ENCODE measurements at places on chromosomes 3 and 15.

GRCh38 chr15:78055919-78056713, 21.4 kb downstream of the TBC1D2B start:
- no peak for DNase-seq

GRCh38 chr15:22839046-22839695, 705 bp downstream of the NIPA2 start:
- DNase-seq, result no peak

- DNase-seq, result no peak
Measured at GRCh38 chr15:68972201-68973065, 42.1 kb upstream of the NOX5 start.

DNA sequence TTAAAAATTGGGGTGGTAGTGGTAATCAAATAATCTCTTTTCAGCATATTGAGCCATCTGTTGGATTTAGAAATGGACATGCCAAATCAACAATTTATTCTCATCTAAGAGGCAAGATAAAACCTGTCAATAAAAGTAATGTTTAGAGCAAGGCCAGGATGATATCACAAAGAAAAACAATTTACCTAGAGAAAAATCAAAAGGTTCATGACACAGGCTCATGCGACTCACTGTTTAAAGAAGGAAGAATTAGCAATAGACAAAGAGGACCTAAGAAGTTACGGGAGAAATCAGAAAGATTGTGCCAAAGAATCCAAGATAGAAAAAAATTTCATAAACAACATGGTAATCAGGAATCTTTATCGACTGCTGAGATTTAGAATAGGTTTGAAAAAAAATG, 868.5 kb upstream of the GBE1 start:
- no peak for DNase-seq

GRCh38 chr3:44476963-44477311, 533 bp downstream of the ZNF445 start:
- no peak for DNase-seq

DNA sequence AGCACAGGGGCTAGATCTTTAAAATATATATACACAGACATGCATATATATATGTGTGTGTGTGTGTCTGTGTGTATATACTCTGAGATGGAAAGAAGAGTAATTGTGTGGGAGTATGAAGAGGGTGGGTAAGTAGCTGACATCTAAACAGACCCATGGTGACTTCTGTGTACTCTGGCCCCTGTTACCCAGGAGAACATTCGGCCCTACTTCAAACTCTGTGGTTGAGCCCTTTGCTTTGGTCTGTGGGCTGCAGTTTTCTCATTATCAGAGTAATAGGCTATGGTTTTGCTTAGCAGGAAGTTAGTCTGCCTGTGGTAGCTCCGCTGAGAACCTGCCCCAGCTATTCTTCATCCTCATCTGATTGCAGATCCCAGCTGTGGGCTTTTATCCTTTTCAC, 141.4 kb downstream of the RBPMS2 start:
- DNase-seq, result no peak

DNA sequence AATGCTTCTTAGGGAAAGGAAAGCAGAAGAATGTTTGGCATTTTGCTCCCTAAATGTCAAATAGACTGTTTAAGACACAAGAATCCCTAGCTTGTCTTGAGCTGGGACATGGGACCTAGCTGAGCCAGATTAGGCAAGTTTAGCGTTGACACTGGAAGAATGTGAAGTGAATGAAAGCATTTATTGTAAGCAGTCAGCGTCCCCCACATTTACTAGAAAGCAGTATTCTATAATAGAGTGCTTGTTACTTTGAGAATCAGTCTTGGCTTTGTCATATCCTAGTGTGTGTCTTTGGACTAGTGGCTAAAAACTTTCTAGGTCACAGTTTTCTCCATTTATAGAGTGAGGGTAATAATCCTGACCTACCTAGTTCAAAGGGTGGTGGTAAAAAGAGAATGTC, 161.6 kb downstream of the ADAMTSL3 start:
- DNase-seq, result no peak

DNA sequence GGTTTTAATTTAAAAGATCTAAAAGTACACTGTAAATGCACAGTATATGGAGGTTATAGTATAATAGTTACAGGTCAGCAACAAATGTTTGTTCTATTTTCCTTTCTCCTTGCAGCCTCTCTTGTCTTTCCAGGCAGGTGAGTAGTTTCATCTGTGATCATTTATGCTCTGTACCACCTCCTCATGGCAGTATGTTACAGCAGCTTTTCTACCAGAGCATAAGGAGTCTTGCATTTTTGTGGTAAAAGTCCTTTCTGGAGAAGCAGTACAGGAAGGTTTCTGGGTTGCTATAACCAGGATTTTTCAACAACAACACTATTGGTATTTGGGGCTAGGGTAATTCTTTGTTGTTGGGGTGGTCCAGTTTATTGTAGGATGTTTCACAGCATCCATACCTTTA, 59.5 kb downstream of the ZNF609 start:
- no peak for DNase-seq

DNA sequence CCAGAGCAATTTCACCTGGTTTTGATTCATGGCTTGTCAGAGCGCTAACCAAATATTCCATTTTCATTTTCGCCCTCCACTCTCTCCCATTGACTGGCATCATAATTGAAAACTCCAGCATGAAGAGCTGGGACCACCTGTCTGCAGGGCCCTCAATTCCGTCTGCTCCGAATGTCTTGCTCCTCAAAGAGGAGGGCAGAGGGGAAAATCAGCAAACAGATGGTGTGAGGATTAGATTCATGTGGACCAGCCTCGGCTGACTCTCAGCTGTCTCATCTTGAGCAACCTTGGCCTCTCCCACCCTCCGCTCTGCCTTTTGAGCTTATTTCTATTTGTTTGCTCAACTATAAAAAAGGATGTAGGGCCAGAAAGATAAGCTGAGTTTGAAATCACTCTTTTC, 512.2 kb upstream of the PPP2R3A start:
- no peak for DNase-seq

DNA sequence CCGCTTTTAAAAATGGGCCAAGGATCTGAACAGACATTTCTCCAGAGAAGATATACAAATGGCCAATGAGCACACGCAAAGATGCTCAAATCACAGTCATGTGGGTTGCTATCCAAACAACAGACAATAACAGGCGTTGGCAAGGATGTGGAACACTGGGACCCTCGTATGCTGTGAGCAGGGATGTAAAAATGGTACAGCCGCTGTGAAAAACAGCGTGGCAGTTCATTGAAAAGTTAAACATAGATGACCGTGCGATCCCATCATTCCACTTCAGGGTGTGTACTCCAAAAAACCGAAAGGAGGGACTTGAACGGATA, 6.7 kb upstream of the LRRC15 start:
- DNase-seq, result no peak

DNA sequence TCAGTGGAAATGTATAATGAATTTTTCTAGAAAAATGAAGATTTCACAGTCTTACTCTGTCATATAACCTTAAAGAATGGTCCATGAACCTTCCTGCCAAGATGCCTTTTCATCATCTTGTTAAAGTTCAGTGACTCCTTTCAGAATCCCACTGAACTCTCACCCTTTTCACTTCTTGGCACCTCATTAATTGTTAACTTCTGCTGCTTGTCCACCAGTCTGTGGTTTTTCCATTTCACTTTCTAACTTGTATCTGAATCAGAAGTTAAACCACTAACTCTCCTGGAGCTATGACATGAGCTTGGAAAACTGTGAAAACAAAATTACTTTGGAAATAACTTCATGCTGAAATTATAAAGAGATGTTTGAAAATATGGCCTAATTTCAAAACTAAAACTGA, 281.2 kb upstream of the ALCAM start:
- DNase-seq, result no peak

DNA sequence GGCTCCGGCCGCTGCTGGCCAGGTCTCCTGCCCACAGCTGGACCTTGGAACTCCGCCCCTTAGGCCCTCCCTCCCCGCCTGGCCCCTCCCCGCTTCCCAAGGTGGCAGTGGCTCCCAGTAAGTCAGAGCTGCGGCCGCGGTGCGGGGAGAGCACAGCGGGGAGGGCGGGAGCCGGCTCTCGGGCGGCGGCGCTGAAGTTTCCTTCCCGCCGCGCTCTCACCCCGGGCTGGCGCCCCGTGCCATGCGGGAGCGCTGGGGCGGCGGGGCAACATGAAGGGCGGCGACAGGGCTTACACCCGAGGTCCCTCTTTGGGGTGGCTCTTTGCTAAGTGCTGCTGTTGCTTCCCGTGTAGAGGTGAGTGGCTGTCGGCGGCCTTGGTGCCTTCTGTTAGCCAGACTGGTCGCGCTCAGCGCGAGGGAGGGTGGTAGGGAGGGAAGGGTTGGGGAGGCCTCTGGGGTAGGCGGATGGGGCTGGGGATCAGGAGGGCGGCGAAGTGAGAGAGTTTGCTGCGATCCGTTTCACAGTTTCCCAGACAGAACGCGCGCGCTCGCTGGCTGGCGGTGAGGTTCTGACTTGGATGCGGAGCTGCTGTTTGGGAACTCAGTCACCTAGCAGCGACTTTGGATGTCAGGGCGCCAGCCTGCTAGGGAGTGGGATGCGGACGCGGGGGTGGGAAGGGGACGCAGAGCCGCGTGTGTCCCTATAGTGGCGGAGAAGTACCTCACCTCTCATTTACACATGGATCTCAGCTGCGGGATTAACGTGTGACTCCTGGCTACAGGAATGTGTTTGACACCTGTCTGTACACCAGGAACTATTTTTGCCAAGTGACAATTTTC, 145.5 kb upstream of the UMPS start:
- DNase-seq, result peak; percentile 62

GRCh38 chr3:35592589-35593295, 46.6 kb upstream of the ARPP21 start:
- no peak for DNase-seq

DNA sequence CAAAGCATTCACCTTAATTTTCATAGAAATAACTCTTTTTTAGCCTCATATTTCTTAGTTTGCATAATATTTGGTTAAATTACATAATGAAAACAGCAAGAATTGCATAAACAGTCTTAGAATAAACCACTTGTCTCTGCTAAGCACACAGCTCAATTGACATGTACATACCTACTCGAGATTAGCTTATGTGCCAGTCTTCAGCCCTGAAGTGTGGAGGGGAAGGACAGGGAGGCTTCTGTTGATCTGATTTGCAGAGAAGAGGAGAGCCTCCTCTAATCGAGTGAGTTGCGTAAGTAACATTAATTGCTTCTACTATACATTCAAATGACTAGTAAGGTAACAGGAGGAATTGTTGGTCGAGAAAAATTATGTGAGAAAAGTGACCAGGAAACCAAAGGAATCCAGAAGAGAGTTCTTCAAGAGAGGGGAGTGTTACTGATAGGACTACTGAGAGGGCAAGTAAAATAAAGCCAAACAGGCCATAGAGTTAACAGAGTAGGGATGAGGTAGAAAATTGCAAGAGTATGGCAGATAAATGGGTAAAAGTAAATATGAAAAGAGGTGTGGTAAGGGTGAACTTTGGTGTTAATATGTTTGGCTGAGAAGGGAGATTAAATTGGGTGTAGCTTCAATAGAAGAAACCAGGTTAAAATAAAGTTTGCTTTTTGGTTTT, 7.1 kb upstream of the GOLIM4 start:
- DNase-seq, result no peak

- no peak for DNase-seq
Measured at GRCh38 chr3:88283242-88283592, 133.5 kb downstream of the C3orf38 start.

GRCh38 chr3:36065321-36065720, 315.0 kb upstream of the STAC start:
- DNase-seq, result no peak

- DNase-seq, result no peak
Measured at GRCh38 chr15:65982627-65983322, 113.5 kb downstream of the RAB11A start.

DNA sequence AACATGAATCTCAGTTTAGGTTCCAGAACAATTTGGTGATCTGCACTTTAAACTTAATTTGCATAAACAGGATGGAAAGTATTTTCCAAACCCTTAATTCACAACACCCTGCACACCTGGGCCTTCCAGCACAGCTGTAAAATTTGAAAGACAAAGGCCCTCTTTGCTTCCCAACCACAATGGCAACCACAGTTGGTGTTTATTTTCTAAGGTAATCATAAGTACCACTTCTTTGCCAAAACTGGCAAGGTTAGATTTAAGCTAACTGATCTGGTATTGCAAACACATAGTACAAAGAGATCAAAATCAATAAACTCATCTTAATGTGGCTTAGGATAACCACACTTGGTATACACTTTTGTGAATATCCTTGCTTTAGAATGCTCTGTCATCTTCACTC, 4.1 kb downstream of the LRIG1 start:
- no peak for DNase-seq

- DNase-seq, result no peak
Measured at GRCh38 chr3:121663171-121663847, 2.6 kb upstream of the HCLS1 start.

DNA sequence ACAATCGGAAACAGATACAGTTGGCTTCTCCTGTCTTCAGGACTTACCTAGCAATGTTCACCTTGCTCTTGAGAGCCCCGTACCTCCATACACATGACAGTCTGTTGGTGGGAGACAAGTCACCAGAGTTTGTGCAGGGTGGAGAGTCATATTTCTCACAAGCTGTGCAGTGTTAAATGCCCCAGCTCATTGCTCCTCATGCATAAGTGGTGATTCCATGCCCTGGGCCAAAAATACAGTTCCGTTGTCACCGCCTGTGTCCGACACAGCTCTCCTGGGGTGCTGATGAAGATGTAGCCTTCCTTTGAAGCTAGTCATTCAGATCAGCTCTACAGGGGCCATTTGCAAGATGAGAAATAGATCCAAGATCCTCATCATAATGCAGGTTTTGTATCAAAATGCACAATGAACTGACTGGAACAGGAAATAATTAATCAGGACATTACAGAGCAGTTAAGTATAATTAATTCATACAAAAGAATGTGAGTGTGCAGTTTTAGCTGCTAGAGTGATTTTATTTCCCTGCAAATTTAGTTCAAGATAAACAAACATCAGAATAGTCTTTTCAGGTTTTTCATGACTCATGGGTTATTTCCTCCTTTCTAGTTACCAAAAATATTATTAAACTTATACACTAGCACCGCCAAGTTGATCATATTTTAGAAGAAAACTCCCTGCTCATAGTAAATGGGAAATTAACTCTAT, 66.5 kb downstream of the CD47 start:
- no peak for DNase-seq

GRCh38 chr15:69303337-69304181, 4.8 kb downstream of the PAQR5 start:
- DNase-seq, result no peak

DNA sequence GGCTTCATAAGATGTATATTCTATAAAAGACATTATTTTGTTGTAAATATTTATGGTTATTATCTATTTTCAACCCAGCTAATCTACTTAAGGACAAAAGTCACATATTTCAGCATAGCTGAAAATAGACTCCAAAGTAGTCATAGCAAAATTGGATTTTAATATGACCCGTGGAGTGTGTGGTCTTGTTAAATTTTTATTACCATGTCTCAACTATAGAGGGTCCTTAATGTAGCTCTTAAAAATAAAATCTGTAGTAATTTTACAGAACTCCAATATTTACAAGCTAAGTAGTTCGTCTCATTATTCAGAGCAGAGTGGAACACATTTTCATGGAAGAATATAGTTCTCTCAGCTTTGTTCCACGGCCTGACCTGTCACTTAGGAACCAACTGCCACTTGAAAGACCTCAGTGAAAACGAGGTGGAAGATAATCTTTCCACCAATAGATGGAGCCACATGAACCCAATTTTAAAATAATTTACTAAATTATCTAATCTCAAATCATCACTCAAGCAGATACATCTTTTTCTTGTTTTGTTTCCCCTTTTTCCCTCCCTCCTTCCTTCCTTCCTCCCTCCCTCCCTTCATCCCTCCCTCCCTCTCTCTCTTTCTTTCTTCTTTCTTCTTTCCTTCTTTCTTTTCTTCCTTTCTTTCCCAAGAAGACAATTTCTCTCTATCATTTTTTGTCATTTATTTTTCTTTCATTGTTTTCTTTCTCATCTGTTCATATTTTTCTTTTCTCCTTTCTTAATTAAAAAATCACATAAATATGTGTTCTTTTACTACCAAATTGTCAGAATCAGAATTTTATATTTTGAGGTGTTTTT, 97.2 kb downstream of the CLDN1 start:
- DNase-seq, result no peak
